ENCODE measurements at places on chromosomes 11 and 22.
A peak's percentile ranks its signal among the peaks of the same experiment; 100 is the strongest.

DNA sequence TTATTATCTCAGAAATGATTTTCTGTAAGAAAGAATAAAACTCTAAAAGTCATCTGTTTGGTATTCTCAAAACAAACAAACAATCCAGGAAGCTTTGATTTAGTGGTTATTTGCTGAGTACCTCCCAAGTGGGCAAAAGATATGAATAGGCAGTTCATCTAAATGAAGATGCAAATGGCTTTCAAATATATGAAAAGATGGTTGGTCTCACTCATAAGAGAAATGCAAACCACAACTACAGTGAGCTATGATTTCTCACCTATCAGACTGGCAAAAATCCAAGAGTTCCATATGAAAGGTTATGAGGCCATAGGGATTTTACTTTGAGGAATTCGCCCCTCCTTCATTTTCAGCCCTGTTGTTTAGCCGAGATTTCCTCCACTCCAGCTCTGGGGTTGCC is 11.3 kb upstream of the P2RY2 start:
- peak; percentile 18 for DNase-seq

DNA sequence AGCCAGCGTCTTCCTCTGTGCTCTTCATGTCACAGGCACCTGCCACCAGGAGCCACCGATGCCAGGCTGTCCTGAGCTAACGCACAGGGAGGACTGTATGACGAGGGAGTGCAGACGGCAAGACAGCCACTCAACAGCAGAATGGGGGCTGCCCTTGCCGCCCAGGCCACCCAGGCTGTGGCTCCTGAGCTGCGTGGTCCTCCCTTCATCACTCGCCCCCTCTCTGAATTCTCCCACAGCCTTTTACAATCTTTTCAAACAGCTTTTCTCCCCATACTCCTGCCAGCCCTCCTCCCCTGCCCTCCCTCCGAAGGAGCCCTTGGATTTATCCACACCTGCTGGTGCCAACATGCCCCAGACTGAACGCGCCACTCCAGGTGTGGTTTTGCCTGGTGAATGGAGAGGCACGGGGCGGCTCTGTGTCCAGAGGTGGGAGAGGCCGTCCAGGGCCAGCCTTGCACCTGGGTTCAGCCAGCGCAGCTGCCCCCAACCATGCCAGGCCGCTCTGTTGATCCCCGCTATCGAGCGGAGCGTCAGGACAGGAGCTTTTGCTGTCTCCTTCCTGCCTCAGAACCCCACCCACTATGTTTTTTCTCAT is 22.0 kb downstream of the OVOL1 start:
- DNase-seq, result no peak

DNA sequence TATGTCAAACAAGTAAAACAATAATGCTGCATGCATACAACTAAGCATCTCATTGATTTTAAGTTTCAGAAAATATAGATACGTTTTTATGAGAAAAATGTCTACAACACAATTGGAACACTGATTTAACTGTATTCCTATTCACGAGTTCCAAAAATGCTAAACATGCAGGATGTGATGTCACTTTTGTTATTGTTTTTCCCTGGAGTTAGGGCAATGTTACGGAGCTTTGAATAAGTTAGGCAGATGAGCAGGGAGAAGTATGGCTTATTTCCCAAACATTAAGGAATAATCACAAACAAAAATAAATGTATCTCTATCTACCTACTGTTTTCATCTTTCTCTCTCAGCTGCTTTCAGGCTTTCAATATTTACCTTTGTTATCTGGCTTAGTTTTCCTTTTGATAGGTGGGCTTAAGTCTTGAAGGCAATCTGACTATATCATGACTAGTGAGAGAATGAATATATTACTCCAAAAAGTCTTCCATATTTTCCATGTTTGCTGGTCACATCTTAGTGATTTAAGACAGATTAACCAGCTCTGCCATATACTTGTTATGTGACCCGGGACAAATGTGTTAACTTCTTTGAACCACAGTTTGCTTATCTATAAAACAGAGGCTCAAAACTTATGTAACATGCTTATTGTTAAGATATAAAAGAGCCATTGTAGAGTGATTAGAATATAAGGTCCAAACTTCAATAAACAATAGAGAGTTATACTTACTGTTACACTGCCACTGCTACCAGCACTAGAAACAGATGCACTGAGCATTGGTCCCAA is 854.4 kb upstream of the CCDC90B start:
- peak; percentile 6 for DNase-seq

GRCh38 chr22:29642694-29643093 is 39.3 kb downstream of the NF2 start:
- no peak for DNase-seq

DNA sequence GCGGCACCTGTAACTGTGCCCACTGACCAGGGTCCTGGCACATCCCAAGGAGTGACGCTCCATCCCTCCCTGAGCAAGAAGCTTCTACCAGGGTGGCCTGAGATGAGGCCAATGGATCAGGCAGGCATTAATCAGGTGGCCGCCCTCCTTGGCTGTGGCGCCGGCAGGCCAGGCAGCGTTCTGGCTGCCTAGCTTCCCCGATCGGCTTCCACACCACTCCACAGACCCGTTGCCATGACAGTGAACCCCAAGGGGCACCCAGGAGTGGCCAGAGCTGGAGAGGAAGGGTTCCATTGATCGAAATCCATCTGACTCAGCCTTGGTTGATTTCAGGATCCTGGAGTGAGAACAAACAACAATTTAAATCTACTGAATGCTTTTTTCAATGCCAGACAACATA is 20.5 kb downstream of the LRRC55 start:
- DNase-seq, result no peak

DNA sequence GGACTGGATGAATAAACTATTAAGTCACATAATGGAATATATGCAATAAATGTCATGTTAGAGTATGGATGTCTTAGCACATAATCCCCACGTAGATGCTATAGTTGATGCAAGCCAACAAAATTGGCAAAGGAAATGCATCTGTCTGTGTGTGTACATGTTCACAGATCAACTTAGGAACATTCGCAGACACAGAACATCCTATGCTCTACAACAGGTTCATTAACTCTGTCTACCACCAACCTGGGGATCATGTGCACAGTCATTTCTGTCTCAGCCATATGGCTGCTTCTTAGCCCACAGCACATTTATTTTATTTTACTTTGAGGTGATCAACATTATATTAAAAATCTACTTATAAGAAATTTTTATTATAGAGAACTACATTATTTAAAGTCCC is 4.9 kb downstream of the MSANTD4 start:
- no peak for DNase-seq

GRCh38 chr11:82960779-82961143 is 59.2 kb downstream of the DDIAS start:
- DNase-seq, result no peak

- DNase-seq, result no peak
Observed at GRCh38 chr22:46977656-46978343, 215.3 kb downstream of the TBC1D22A start.

DNA sequence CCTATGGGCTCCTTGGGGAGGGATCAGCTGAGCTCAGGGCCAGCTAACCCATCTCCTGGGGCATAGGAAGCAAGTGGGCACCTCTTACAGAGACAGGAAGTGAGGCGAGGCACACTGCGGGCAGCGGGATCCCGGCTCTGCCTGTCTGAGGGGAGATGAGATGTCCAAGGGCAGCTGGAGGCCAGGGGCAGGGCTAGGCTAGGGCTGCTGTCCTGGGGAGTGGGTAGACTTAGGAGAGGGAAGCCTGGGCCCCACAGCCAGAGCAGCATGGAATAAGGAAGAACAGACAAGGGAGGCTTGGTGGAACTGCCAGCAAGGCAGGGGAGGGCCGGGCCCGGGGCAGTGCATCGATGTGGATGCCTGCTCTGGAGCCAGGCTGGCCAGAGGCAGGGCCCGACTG is 76.3 kb downstream of the MORC2 start:
- no peak for DNase-seq

DNA sequence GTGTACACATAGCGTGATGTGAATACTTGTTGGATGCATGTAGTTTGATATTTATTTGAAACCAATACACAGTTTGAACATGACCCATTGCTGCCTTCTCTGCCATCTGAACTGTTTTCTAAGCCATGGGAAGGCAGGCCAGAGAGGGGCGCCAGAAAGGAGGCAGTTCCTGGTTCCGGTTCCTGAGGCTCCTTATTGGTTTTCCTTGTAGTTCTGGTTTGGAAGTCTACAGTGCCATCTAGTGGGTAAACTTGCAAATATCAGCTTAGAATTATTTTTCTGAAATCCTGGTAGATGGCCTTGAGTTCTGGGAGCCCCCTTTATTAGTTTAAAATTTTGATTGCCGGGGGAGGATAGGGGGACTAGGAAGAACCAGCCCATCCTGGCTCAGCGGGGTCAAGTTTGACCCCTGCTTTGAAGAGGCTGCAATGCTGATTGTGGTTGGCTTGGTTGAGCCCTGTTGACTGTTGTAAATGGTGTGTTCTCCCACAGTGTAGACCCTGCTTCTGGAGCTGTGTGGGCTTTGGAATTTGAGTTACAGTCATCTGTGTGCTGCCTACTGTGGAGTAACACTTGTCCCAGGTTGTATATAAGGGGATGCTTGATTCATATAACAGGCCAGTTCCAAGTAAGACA is 48.4 kb downstream of the GRAMD1B start:
- peak; percentile 80 for DNase-seq

GRCh38 chr11:57370251-57370650 is 10.7 kb downstream of the PRG3 start:
- DNase-seq, result peak; percentile 25

GRCh38 chr11:94650756-94651155 is 83.6 kb downstream of the PIWIL4 start:
- peak; percentile 83 for DNase-seq

- peak; percentile 12 for DNase-seq
Observed at GRCh38 chr22:43848366-43849171, 13.7 kb downstream of the SULT4A1 start.

- peak; percentile 9 for DNase-seq
Observed at GRCh38 chr11:65060913-65061408, 2.6 kb upstream of the NAALADL1 start.

- peak; percentile 49 for DNase-seq
Observed at GRCh38 chr22:38724926-38725571, 19.3 kb downstream of the GTPBP1 start.

DNA sequence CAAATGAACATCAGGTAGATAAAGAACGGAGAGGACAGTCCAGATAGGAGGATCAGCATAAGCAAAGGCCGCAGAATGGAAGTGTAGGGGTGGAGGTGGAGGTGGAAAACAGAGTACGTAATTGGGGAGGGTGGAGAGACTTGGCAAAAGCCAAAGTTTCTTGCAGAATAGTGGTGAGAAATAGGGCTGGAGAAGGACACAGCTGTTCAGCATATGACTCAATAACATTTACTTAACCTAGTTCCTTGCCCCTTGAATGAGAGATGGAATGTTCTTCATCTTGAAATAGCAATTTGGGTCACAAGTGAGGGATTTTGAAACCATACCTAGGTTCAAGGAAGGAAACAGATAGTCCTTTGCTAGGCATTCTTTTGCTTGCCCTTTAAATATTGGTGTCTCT is 235.9 kb upstream of the ARHGAP20 start:
- no peak for DNase-seq

DNA sequence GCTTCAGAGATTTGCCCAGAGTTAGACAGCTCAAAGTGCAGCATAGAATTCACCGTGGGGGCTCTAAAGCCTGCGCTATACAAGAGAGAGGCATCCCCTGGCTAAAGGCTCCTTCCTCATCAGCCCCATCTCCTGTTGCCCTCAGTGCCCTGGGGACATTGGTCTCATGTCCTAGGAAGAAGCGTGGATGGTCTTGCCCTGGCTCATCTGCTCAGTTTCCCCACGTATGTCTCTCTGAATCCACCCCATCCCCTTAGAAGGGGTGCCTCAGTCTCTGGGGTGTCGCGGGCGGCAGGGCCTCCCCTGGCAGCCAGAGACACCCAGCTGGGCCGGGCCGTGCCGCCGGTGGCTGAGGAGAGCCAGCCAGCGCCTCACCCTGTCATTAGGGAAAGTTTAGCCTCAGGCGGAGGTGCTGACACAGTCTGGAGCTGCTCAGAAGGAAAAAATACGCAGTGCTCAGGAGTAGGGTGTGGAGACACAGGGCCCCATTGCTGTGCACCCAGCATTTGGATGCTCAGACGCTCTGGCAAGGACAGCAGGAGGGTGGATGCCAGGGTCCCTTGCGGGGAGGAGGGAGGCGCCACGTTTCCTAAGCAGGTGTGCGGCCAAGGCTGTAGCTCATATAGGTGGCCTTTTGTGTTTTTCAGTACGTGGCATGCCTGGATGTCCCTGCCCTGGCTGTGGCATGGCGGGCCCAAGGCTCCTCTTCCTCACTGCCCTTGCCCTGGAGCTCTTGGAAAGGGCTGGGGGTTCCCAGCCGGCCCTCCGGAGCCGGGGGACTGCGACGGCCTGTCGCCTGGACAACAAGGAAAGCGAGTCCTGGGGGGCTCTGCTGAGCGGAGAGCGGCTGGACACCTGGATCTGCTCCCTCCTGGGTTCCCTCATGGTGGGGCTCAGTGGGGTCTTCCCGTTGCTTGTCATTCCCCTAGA is 1.3 kb downstream of the SLC39A13 start:
- DNase-seq, result no peak

DNA sequence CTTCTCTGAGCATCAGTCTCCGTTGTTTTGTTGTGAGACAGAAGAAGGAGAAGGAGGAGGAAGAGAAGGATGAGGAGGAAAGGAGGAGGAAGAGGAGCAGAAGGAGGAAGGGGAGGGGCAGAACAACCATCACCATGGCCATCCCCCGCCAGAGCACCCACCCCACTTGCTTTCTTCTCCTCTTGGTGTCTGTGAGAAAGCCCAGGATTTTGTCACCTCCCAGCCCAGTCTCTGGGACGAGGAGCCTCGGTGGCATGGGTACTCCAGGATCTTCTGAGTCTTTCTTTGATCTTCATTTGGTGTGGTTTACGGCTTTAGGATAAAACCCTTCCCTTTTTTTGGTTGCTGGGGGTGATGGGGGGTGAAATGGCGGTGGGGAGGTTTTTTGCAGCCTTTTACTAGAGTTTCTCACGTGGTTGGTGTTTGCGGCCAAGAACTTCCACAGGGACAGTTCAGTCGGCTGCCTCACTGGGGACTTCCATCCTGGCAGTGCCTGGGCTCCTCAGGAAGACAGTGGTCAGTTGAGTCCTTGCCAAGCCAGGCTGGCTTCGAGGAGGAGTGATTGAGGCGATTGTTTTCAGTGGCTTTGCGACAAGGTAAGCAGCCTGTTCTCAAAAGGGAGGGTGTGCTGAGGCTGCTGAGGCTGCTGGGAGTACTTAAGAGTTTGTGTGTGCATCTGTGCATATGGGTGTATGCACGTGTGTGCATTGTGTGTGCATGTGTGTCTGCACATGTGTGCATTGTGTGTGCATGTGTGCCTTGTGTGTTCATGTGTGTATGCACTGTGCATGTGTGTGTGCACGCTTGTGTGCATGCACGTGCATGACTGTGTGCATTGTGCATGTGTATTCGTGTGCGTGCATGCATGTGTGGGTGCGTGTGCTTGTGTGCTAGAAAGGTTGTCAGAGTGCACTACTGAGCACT is 567.5 kb downstream of the TBC1D22A start:
- DNase-seq, result no peak

All from fibroblast of skin of back (primary cell).